ENCODE measurements at places on chromosomes 16 and 17. TPM values are rescaled to one million over a fixed set of nuclear protein-coding genes. Genes with fewer than 3 reads are reported as not detected.

TBC1D3 gene
- total RNA-seq = not detected

EIF5A gene
- total RNA-seq = 374 TPM

MYCBPAP gene
- total RNA-seq = 0.59 TPM

CDK3 gene
- 3.9 TPM for total RNA-seq

MRM1 gene
- 3.8 TPM for total RNA-seq

TBC1D28 gene
- not detected for total RNA-seq

NATD1 gene
- total RNA-seq = 19.4 TPM

KRTAP4-4 gene
- total RNA-seq = not detected

FBXO39 gene
- total RNA-seq = 0.34 TPM

CETP gene
- 0.16 TPM for total RNA-seq

ITGAX gene
- 3.5 TPM for total RNA-seq

KRTAP4-6 gene
- not detected for total RNA-seq

DYNC1LI2 gene
- 81.6 TPM for total RNA-seq

NPTX1 gene
- total RNA-seq = not detected

TNRC6C gene
- 21.1 TPM for total RNA-seq

PMP22 gene
- total RNA-seq = 133 TPM

SPATA22 gene
- 0.35 TPM for total RNA-seq

SHCBP1 gene
- 0.76 TPM for total RNA-seq

MFAP4 gene
- 104 TPM for total RNA-seq

NHERF2 gene
- total RNA-seq = 164 TPM

TBC1D3I gene
- 0.18 TPM for total RNA-seq

NMRAL1 gene
- 16.8 TPM for total RNA-seq

TP53TG3C gene
- total RNA-seq = not detected
